GM13976 (cell line): ENCODE measurements at places on chromosomes 3 and 15.

DNA sequence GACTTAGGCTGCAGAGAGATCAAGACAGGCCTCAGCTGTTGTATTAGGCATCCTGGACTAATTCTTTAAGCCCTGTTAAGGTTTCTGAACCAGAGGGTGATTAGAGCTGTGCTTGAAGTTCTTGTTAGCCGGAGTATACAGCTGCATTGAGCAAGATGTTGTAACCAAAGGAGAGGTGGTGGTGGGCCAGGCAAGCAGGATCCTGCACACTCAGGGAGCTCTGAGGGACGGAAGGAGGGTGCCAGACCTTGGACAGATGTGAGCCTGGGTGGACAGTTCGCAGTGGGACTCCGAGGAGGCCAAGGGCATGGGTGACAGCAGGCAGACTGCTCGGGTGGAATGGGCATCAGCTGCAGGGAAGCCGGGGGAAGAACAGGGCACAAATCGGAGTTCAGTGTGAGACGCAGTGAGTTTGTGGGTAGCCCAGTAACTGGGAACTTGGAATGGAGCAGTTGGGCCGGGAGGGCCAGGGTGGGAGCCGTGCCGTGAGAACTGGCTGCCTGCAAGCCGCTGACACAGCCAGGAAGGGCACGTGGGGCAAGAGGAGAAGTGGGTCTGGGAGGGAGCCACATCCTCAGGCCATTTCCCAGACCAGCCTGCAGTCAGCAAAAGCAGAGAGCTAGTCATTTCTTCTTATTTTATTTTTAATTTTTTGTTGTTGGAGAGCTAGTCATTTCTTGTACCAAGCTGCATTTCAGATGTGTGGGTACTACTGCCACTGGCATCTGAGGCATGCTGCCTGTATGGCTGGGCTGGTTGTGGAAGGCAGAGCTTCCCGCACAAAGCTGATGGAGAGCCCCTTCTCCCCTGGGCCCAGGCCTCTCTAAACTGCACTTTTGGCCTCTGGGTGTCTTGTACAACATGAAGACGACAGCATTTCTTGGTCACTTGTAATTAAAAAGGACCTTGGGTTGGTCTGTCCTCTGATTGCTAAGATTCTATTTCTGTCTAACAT lies 61.0 kb downstream of the PGPEP1L start:
- no peak for DNase-seq

DNA sequence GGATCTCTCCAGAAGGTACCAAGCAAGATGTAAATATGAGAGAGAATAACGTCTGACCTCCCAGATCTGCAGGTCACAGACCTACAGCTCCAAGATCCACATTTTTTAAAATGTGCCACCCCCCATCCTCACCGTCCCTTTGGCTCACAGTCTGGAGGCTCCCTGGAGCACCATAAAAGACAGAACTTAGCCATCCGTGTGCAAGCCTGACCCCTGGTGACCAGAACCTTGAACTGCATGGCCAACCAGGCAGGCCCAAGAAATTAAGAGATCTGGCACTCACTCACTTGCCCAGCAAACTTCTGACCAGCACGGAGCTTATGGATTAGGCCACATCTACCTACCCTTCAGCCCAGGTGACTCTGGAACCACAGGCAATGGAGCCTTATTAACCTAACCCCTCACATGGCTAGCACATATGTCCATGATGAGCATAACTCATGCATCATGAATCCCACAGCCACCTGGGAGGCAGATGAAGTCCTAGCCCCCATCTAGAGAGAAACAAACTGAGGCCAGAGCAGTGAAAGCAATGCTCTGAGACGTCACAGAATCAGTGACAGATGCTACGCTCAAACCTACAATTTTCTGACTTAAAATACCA lies 275.3 kb downstream of the UACA start:
- peak; percentile 76 for DNase-seq

DNA sequence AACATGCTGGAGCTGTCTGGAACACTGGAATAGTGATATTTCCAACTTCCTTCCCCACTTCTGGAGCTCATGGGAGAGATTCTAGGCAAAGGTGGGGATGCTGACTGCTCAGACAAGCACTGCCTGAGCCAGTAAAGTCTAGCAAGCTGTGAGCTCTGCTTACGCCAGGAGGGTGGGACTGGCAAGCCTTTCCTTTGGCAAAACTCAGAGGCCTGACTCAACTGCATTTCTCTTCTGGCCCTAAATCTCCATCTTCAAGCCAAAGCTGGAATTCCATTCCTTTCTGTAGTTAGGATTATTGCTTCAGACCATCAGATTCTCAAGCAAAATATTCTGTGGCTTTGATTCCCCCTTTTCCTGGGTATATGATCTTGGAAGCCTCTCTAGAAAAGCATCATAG lies 20.3 kb upstream of the EPB42 start:
- no peak for DNase-seq

DNA sequence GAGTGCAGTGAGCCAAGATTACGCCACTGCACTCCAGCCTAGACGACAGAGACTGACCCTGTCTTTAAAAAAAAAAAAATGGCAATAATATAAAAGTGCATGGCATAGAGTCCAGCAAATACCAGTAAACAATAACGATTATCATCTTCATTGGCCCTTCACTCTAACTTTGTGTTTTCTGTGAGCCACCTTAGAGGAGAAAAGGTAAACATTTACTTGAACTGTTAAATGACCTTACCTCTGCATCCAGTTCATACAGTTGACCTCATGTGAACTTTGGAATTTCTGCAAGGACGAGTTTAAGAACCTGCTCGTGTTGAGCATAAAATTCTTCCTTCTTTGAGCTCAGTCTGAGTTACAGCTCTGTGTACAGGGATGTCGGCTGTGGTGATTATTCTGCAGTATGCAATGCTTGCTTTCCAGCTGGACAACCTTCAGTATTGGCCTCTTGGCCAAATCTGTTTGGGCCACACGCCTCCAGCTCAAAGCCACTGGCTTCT lies 56.6 kb downstream of the RLBP1 start:
- DNase-seq: no peak
